ENCODE measurements at places on chromosomes 4 and X.

DNA sequence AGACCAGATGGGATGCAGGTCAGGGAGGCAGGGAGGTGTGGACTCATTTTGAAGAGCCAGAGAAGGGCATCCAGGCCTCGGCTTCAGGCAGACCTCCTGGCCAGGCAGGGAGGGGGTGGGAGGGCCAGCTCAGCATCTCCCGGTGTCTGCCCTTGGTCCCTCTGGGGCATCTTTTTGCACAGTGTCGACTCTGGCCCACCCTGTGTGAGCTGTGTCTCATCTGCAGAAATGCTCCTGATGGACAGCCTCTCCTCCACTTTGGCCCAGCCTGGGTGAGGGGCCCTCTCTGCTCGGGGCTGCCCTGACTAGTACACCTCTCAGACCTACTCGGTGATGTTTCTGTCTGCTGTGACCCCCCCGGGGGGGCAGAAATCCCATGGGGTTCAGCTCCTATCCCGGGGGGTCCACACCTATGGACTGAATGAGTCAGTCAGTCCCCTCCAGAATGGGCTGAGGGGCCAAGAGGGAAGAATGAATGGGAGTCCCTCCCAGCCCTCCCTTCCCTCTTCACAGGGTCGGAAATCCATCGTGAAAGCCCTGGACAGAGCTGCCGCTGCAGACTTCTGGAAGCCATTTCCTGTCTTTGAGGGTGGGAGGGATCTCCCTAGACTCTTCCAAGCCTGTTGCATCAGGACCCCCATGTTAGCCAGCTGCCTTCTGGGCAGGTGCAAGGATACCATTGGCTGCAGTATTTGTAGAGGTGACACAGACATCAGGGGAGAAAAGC is 196.7 kb upstream of the PSAPL1 start:
- DNase-seq: no peak

DNA sequence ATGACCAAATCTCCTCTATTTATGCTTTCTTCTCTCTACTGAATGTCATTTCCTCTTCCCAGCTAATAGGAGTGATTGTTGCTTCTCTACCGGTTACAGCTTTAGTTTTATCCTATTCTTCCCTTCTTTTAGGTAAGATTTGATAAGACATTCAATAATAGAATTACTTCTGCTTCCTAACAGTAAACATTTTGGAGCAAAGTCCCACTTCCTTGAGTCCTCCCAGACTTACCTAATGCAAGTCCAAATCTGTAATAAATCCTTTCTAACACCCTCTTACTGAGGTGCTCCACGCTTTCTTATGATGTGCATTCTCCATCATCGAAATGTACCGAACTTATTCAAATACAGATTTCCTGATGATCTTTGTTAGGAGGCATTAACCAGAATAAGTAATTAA is 79.2 kb upstream of the GPM6A start:
- DNase-seq: no peak

GRCh38 chr4:19492606-19493005 is 759.1 kb upstream of the SLIT2 start:
- no peak for DNase-seq

DNA sequence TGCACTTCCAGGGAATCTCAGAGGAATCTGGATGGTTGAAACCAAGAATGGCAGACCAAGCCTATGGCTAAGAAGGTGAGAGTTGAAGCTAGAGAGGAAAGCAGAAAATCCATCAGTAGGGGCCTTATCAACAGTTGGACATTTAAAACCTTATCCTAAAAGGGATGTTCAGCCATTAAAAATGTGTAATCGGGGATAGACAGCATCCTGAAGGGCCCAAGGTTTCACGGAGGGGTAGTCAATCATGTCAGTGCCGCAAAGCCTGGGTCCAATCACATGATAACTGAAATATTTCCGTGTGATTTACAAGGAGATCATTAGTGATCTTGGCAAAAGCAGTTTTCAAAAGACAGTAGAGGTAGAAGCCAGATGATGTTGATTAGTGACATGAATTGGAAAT is 61.9 kb upstream of the ELOVL6 start:
- DNase-seq: no peak

- no peak for DNase-seq
Observed at GRCh38 chr4:45467157-45467556, 656.7 kb downstream of the GABRG1 start.

- DNase-seq: no peak
Observed at GRCh38 chr4:3442959-3443749, 1.4 kb downstream of the HGFAC start.

DNA sequence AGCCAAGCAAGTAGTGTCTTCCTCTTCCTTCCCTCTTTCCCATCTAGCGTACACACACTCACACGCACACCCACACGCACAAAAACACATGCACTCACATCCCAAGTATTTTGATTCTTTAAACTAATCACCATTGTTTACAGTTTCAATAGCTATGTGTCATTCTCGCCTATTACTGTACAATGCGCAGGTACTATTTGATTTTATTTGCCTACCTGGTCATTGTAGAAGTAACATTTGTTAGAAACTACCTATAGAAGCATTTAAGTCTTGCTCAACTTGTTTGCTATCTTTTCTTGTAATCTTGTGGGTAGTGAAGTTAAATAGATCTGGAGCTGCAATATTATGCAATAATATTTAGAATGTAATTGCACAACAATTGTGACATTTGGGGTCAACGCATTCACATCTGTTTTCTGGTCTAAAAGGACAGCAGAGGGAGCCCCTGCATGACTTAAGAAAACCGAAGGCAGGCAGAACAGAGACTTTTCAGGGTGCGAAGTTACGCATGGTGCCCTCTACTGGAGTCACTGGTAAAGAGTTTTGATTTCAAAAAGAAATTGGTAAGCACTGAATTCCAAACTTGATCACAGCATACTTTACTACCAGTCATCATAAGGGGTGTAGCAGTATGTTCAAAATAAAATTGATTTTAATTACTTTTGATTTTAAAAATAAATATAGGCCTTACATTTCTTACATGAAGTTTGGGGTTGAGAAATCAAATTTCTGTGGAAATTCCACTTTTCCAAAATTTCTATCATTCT is 503.3 kb upstream of the FAM241A start:
- no peak for DNase-seq

DNA sequence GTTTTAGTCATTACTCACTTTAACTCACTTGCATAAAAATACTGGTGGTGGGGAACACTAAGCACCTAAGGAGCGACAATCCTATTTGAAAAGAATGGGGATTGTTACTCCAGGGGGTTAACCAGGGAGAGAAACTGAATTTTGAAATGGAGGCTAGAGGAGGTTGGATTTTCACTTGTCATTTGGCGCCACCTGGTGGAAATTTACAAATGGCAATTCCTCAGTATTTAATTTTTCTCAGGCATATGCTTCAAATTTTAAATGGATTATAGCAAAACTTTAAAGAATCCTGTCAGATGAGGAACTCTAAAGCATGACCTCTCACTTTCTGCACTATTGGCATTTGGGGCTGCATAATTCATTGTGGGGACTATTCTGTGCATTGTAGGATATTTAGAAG is 2.7 kb upstream of the GEMIN8 start:
- DNase-seq: peak; percentile 63

- DNase-seq: peak; percentile 80
Observed at GRCh38 chrX:131734621-131735020, 190.7 kb downstream of the OR13H1 start.

DNA sequence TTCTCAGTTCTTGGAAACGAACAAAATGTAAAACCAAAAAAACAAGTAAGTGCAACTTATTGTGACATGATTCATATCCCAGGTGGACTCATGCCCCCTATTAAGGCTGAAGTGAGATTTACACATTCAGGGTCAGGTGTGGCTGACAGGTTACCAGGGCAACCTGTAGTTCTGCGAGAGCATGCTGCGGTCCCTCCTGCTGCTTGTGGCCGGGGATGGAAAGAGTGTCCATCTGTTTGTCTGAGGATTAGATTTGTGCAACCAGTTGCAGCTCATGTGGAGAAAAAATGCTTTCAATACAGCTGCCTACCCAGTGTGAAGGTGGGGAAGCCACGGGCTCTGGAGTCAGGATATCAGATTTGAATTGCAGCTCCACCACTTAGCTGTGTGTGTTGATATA is 78.8 kb downstream of the FAM184B start:
- DNase-seq: no peak

DNA sequence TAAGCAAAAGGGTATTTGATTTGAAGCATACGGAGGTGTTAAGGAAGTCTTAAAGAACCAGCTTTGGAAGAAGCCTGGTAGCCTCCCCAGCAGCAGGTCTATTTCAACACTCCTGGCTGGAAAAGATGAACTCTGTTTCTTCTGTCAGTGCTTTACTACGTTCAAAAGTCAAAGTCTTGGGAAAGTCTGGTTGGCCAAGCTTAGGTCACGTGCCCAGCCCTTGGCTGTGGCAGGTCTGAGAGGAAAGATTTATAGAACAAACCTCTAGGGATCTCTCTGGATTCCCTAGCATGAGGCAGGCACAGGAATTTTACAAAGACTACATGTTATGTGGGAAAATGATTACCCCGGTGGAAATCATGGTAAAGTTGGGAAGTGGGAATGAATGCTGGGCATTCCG is 8.6 kb upstream of the ARHGAP10 start:
- no peak for DNase-seq

DNA sequence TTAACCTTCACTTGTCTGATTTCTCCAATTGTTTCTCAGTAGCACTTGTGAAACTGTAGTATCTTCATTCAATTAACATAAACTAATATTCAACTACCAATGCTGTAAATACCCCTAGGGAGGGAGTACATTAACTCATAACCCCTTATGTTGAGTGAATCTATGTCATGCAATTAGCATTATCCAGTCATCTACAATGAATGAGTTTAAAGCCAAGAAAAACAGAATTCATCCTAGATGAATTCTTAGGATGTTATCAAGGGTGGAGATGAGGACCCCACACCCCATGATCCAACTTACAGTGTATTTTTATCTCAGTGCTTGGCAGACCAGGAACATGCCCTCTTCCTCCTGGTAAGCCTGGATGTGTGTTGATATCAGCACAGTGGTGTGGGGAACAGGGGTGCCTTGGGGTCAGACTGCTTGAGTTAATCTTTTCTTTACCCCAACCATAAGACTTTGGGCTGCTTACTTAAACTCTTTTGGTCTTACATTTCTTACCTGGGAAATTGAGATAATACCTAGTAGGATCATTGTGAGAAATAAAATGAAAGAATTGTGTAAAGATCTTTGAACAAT is 62.1 kb upstream of the SCOC start:
- no peak for DNase-seq

GRCh38 chrX:132206259-132206658 is 13.0 kb downstream of the RAP2C start:
- DNase-seq: no peak

DNA sequence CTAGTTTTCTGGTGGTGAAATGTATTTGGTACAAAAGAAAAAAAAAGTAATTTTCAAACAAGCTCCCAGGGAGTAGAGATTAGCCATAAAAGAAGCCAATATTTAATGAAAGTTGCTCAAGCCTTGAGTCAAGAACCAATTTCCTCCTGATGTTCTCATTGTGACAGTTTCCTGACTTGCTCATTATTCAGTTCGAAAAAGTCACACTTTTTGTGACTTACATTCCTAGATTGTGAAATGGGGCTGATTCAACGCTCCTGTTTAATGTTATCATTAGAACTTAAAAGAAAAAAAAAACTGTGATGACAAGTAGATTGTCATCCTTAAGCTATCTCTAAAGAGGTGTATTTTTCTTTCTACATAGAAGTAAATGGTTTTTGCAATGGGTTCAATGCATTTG is 122.6 kb upstream of the BMPR1B start:
- DNase-seq: no peak

- no peak for DNase-seq
Observed at GRCh38 chr4:186351668-186352194, 85.7 kb downstream of the F11 start.

- no peak for DNase-seq
Observed at GRCh38 chr4:76306882-76307659, 538 bp downstream of the STBD1 start.

DNA sequence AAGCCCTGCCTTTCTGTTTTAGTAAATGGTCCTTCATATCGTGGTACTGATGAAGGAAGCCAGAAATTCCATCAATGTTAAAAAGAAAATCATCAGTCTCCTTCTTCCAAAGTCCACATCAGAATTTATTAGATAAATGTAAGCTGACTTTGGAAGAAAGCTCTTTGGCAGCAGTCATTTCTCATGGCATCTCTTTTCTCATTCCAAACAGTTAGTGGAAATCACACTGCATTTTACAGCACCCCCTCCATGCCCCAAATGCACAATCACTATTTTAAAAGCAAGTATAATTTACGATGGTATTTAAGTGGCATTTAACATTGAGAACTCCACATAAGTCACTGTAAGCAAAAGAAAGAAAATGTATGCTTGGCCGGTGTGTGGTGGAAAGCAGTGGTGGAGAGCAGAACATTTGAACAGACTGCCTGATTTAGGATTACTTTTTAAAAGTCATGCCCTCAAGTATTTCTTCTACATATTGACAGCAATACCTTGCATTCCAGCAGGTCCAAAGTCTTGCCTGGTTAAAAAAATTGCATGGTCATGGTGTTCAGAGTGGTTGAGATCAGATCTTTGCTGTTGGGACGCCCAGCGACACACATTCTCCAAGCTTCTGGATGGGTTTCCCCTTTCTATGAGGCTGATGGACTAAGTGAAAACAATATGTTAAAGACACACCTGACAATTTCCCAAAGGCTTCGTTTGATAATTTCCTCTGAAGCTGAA is 248.6 kb downstream of the ADAMTS3 start:
- no peak for DNase-seq

DNA sequence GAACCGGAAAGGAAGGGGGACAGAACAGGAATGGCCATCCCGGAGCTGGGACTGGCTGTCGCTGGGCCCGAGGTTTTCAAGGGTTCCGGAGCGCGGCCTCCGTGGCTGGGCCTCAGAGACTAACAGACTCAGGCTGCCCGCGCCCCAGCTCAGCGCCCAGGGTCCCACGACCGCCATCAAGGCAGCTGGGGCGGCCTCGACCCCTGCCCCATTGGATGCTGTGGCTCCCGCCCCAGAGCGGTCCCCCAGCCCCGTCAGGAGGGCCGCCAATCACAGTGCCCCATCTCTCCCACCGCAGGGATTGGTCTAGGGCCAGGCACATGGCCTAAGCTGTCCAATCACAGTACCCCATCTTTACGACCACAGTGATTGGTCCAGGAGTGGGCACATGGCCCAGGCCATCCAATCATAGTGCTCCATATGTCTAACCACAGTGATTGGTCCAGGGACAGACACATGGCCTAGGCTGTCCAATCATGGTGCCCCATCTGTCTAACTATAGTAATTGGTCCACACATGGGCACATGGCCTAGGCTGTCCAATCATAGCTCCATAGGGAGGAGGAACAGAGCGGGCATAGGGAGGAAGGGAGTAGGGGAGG is 105.3 kb upstream of the NKX1-1 start:
- no peak for DNase-seq

GRCh38 chr4:124025000-124025399 is 628.4 kb downstream of the SPRY1 start:
- DNase-seq: no peak

GRCh38 chrX:130637591-130637990 is 235.8 kb downstream of the RBMX2 start:
- no peak for DNase-seq
